Hematopoietic multipotent progenitor cell treated with erythropoietin and hydrocortisone succinate and interleukin-3 and kit ligand, for 8 days (in vitro differentiated cells): ENCODE measurements at places on chromosomes 7 and 10.

DNA sequence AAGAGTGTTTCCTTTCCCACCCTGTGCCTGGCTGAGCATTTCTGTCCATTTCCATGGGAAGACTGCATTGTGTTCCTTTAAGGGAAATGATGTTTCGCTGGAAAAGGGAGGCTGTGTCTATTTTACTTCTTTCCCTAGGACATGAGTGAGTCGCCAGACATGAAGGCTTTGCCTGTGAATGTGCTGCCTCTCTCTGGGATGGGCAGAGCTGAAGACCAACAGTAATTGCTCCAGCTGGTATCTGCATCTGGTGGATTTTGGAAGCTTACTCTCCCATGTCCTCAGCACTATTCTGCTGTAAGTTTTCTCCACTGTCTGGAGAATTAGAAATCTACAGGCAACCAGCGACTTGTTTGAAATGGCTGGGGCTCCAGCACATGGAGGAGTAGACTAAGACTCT, 264.6 kb upstream of the BMPER start:
- no peak for DNase-seq

DNA sequence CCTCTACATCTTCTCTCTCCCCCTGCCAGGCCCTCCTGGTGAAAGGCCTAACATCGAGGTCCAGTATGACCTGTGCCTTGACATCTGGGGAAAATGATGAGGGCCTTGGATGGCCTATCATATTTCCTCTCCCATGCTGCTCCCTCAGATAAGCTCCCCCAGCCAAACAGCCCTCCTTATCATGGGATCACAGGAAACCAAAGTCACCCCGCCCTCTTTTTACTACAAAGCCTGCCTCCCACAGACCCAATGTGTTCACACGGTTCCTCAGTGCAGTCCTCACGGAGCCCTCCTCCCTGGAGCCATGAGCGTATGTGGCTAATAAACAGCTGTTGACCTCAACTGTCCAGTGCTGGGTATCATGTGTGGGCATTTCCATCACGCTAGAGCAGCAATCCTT, 32.0 kb downstream of the C10orf90 start:
- DNase-seq, result peak; percentile 86

GRCh38 chr7:105101864-105102263, 87.9 kb downstream of the KMT2E start:
- DNase-seq, result no peak

DNA sequence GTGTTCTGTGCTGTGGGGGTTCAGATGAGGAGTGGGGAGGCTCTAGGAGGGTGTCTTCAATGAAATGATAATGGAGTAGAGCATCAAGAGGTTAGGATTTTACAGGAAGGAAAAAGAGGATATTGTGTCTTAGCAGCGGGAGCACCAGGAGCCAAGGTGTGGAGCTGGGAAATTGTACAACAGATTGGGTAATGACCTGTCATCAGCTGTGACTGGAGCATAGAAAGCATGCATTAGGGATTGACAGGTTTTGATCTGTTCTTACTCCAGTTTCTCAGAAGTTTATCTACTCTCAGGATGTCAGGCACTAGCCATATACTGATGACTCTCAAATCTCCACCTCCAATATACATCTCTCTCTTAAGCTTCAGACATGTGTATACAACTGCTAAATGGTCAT, 196.9 kb downstream of the ARHGAP12 start:
- no peak for DNase-seq

DNA sequence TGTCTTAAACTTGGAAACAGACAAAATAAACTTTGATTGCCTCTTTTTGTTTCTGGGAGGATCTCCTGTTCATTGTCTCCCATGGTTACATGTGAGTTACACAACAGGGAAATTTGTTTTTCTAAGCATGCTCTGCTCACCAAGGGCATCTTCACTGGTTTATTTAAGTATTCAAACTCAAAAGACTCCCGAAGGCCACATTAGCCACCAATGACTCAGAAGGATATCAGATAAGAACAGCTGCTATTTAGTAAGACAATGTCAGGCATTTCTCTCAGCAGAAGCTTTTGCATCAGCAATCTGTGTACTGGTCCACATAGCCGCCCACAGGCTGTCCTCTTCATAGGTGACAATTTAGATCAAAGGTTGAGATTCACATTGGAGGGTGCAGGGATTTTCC, 19.3 kb downstream of the OR6B1 start:
- DNase-seq, result peak; percentile 12

DNA sequence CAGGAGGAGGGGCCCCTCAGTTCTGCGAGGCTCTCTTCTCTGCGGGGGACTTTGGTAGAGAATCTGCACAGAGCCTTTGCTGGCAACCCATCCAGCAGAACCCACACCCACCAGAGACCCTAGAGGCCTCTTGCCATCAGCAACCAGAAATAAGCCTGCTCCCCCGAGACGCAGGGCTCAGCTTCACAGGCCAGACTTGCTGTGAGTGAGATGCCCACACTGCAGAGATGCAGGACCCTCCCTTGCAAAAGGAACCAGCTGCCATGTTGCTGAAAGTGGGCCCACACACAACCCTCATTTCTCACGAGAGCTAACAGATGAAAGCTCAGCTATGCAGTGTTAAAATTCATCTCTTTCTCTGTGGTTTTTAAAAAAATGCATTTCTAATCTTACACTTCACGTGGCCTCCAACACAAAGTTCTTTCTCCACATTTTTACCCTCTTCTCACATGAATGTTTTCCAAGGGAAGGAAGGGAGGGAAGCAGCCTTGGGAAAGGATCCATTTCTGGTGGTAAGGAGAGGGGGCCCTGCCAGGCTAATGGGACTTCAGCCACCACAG, 171.6 kb downstream of the CCDC3 start:
- DNase-seq, result no peak

GRCh38 chr10:12299222-12299965, 50.0 kb upstream of the CAMK1D start:
- no peak for DNase-seq

- peak; percentile 10 for DNase-seq
Observed at GRCh38 chr10:11824376-11824775, 1.2 kb downstream of the PROSER2 start.

- no peak for DNase-seq
Observed at GRCh38 chr10:52446391-52446790, 132.3 kb downstream of the DKK1 start.

GRCh38 chr10:12419262-12419847, 70.0 kb downstream of the CAMK1D start:
- DNase-seq, result peak; percentile 15

DNA sequence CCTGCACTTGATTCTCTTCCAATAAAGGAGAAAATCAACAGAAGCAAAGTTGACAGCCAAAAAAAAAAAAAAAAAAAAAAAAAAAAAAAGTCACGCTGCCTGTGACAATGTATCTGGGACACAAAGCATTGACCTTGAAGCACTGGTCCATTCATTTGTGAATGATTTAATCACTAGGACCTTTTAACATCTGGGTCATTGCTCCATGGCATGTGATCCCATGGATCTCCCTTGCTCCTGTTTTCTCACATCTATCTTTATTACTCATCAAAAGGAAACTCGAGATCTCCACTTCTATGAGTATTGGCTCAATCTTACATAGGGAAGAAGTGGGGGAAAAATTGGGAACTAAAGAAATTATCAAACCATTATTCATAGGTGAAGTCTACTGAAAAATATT, 89.6 kb upstream of the SMIM30 start:
- DNase-seq, result no peak

- peak; percentile 30 for DNase-seq
Observed at GRCh38 chr10:70272925-70273316, 10.9 kb downstream of the NPFFR1 start.

GRCh38 chr10:28343252-28343651, 40.4 kb upstream of the MPP7 start:
- no peak for DNase-seq

DNA sequence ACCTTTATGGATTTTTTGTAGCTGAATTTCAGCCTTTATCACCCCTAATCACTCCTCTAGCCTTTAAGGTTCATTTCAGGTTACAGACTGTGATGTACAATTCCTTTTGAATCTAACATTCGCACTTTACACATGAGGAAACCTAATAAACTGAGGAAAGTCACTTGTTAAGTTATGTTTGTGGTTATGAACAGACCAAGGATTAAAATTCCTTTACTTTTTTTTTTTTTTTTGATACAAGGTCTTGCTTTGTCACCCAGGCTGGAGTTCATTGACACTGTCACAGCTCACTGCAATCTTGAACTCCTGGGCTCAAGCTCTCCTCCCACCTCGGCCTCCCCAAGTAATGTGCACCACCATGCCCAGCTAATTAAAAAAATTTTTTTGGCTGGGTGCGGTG, 3.6 kb downstream of the MCU start:
- DNase-seq, result no peak

GRCh38 chr7:129952086-129952652, 591 bp downstream of the UBE2H start:
- peak; percentile 51 for DNase-seq

GRCh38 chr7:43274752-43275151, 162.3 kb downstream of the HECW1 start:
- DNase-seq, result no peak

GRCh38 chr10:58516671-58517070, 4.0 kb downstream of the BICC1 start:
- DNase-seq, result no peak
